ENCODE measurements at places on chromosomes 3 and 15.

GRCh38 chr3:138389841-138390581 is 41.6 kb downstream of the MRAS start:
- DNase-seq = no peak

- no peak for DNase-seq
Measured at GRCh38 chr3:71062952-71063772, 520.4 kb downstream of the FOXP1 start.

GRCh38 chr3:13590841-13591520 is 42.1 kb downstream of the FBLN2 start:
- DNase-seq = no peak

- DNase-seq = no peak
Measured at GRCh38 chr15:61175024-61175423, 54.1 kb downstream of the RORA start.

DNA sequence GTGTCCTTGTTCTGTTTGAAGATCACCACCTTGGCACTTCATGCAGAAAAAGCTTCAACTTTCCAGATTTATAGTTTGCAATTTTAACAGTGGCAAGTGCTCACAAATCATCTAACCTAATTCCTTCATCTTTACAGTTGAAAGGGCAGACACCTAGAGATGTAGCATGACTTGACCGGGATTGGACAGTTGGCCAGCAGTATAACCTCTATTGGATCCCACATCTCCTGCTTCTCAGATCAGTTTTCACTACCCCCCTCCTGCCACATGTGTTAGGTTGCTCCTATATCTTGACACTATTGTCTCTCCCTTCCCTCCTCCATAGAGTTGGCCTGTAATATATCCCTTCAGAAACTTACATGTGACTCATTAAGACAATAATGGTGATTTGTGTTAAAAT is 206.0 kb upstream of the SEMA6D start:
- no peak for DNase-seq
